ENCODE measurements at places on chromosomes 6 and 20.
A peak's percentile ranks its signal among the peaks of the same experiment; 100 is the strongest.

DNA sequence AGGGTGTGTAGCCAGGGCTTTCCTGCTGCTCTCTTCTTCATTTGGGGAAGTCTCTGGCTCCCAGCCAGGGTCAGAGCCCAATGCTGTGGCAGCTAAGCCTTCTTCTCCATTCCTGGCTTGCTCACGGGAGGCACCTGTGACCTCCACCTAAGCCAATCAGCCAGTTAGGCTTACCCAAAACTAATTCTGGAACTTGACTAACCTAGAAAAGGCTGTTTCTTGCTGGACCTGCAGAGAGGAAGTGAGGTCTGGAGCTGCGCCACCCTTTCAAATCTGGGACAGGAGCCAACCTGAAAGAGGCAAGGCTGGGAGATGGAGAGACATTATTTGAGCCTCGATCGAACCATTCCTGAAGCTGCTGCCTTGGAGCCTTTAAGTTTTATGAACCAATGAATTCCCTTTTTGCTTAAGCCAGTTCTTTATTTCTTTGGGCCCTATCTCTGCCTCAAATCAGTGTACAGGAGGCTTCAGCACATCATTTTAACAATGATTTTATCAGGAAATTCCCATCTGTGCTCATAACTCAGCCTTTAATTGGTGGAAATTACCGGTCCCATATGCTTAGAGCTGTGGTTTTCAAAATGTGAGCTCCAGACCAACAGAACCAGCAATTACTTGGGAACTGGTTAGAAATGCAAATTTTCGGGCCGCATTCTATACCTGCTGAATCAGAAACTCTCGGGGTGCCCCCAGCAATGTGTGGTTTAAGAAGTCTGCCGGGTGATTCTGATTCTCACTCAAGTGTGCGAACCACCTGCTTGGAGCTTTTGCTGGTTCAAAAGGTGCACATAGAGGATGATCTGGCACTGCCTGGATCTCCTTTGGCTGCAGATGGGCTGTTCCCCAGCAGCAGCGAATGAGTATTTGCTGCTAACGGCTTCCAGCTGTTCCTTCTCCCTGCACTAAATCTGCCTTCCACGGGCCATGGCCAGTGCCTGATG is 97.4 kb upstream of the RNF24 start:
- H3K4me1 ChIP-seq, result peaks cover 31% of the 10 kb centered on the region
- peaks cover 21% of the 10 kb centered on the region for H3K27me3 ChIP-seq
- H3K36me3 ChIP-seq, result no peaks in the 10 kb centered on the region
- peak; percentile 32 for DNase-seq

- no peaks in the 10 kb centered on the region for H3K27me3 ChIP-seq
- no peaks in the 10 kb centered on the region for H3K4me1 ChIP-seq
- no peak for DNase-seq
- H3K36me3 ChIP-seq, result no peaks in the 10 kb centered on the region
Measured at GRCh38 chr20:57409672-57410397, 18.6 kb downstream of the RBM38 start.

DNA sequence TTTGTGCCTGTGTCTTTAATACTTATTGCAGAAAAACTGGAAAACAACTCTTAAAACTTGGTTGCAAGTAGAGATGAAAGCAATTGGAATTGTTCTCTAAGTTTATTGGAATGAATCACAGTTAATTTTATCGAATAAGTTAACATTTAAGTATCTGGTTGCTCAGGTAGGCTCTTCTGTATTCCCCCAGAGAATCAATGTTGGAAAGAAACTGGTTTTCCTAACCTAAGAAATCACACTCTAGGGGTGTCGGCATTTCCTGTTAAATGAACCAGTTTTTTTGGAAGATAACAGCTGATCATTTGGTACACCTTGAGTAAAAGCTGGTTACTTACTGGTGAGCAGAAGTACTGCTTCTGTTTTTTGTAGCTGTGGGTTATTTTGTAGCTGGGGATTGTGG is 5.2 kb downstream of the TFAP2C start:
- H3K27ac ChIP-seq, result no peak overlapping the region
- H3K4me3 ChIP-seq, result no peak overlapping the region
- H3K36me3 ChIP-seq, result no peaks in the 10 kb centered on the region
- no peaks in the 10 kb centered on the region for H3K4me1 ChIP-seq
- no peak for DNase-seq

- H3K27ac ChIP-seq, result no peak overlapping the region
- H3K36me3 ChIP-seq, result no peaks in the 10 kb centered on the region
- H3K4me1 ChIP-seq, result peaks cover 16% of the 10 kb centered on the region
Measured at GRCh38 chr6:113805173-113805790, 51.9 kb upstream of the MARCKS start.

GRCh38 chr6:40281402-40281801 is 305.8 kb downstream of the LRFN2 start:
- H3K27ac ChIP-seq, result no peak overlapping the region
- H3K4me3 ChIP-seq, result no peak overlapping the region
- no peaks in the 10 kb centered on the region for H3K4me1 ChIP-seq
- peaks cover 26% of the 10 kb centered on the region for H3K27me3 ChIP-seq
- no peaks in the 10 kb centered on the region for H3K36me3 ChIP-seq

DNA sequence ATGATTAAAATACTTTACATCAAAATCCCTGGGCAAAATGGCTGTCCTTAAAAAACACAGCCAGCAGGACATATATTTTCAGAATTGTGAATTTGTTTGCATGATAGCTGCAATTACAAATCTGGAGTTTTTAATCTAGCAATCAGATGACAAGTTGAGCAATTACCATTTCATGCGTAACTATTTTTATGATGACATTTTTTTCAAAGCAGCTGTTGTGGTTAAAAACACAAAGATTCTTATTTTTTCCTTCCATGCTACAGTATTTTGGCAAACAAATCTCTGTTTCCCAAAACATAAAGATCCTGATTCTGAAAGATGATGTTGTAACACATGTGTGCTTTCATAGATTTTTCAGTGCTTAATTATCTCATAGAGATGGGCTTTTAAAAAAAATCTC is 90.2 kb downstream of the PHACTR1 start:
- no peak overlapping the region for H3K4me3 ChIP-seq
- H3K27ac ChIP-seq, result no peak overlapping the region
- DNase-seq, result no peak
- H3K27me3 ChIP-seq, result peaks cover 18% of the 10 kb centered on the region

DNA sequence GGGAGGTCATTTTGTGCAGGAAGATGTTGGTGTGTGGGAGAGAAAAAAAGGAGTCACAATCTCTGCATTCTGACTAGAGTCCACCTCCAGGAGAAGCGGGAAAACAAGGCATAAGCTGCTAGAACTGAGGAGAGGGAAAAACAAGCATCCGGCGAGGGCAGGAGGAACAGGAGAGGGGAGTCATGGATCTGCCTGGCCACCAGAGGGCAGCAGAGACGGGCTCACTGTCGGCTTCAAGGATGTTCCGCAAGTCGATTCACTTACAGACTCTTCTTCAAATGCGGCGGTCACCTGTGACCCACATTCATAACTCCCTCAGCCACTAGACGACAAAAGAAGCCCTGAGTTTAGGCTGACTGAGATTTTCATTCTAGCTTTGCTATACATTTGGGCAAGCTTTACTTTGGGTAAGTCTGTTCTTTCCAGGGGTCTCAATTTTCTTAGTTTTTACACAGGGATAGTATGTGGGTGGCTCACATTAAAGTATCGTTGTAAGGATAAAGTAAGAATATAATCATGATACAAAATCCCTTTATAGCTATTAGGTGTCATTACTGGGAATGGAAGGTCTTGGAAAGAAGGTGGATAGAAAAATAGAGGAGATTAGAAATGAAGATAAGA is 6.6 kb upstream of the BTNL2 start:
- no peak overlapping the region for H3K4me3 ChIP-seq
- peaks cover 13% of the 10 kb centered on the region for H3K4me1 ChIP-seq
- no peak overlapping the region for H3K27ac ChIP-seq

DNA sequence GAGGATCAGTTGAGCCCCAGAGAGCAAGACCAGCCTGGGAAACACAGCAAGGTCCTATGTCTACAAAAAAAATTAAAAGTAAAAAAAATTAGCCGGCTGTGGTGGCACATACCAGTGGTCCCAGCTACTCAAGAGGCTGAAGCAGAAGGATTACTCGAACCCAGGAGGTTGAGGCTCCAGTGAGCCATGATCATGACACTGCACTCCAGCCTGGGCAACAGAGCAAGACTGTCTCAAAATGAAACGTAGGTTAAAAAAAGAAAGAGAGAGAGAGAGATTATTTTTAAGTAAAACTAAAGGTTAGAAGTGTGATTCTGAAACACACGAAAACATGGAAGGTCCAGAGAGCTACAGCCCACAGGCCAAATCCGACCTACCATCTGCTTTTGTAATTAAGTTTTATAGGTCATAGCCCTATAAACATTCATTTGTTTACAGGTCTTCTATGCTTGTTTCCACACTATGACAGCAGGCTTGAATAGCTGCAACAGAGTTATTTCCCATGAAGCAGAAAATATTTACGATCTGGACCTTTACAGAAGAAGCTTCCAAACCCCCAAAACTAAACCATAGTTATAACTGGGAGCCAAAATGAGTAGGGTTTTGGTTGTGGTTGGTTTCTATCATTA is 279.7 kb downstream of the GMDS start:
- peaks cover 3% of the 10 kb centered on the region for H3K36me3 ChIP-seq
- H3K4me3 ChIP-seq, result no peak overlapping the region
- peaks cover 4% of the 10 kb centered on the region for H3K4me1 ChIP-seq
- no peaks in the 10 kb centered on the region for H3K27me3 ChIP-seq
- DNase-seq, result no peak
- H3K27ac ChIP-seq, result no peak overlapping the region

DNA sequence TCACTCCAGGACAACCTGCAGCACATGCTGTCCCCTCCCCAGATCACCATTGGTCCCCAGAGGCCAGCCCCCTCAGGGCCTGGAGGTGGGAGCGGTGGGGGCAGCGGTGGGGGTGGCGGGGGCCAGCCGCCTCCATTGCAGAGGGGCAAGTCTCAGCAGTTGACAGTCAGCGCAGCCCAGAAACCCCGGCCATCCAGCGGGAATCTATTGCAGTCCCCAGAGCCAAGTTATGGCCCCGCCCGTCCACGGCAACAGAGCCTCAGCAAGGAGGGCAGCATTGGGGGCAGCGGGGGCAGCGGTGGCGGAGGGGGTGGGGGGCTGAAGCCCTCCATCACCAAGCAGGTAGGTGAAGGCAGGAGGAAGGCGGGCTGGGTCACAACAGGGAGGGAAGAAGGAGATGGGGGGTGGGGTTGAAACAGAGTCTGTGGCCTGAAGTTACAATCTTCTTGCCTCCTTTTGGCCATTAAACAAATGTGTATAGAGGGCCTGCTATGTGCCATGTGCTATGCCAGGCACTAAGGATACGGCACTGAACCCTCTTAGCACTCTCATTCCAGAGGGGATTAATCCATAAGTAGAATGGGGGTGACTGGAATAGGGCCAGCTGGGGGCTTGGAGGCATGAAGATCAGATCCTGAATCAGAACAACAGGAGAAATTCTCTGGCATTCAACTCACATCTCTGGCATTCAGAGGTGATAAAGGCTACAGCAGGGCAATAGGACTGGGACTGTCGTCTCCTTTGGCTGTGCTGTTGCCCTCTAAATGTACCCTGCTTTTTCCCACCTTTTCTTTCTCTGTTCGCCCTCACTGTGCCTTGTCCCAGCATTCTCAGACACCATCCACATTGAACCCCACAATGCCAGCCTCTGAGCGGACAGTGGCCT is 10.5 kb upstream of the ZBTB9 start:
- peaks cover 6% of the 10 kb centered on the region for H3K4me1 ChIP-seq
- peaks cover 7% of the 10 kb centered on the region for H3K36me3 ChIP-seq
- H3K4me3 ChIP-seq, result no peak overlapping the region
- no peak overlapping the region for H3K27ac ChIP-seq
- DNase-seq, result no peak

DNA sequence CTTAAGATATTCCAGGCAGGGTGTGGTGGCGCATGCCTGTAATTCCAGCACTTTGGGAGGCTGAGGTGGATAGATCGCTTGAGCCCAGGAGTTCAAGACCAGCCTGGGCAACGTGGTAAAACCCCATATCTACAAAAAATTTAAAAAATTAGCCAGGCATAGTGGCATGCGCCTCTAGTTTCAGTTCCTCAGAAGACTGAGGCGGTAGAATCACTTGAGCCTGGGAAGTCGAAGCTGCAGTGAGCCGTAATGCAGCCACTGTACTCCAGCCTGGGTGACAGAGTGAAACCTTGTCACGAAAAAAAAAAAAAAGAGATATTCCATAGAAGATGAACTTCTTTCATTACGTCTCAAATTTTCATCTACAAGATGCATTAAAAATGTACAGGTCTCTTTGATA is 46.7 kb upstream of the ISM1 start:
- DNase-seq, result no peak
- H3K36me3 ChIP-seq, result no peaks in the 10 kb centered on the region
- H3K27ac ChIP-seq, result no peak overlapping the region
- H3K4me3 ChIP-seq, result no peak overlapping the region
- H3K4me1 ChIP-seq, result no peaks in the 10 kb centered on the region
- peaks cover 22% of the 10 kb centered on the region for H3K27me3 ChIP-seq

DNA sequence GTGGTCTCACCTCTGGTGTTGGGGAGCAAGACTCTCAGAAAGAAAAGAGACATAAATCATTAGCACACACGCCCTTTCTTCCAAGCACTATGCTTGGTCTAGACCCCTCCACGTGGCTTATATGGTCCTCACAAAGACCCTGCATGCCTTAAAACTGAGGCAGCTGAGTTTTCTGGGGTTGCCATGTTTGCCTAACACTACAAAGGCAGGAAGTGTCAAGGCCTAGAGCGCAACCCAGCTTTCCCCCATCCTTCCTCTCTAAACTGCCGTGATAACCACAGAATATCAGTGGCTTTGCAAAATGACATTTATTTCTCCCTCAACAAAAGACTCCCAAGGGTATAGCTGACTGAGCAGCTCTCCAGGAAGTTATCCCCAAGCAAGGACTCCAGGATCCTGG is 146.5 kb upstream of the TOP1 start:
- no peak overlapping the region for H3K27ac ChIP-seq
- no peaks in the 10 kb centered on the region for H3K27me3 ChIP-seq
- no peak for DNase-seq
- peaks cover 15% of the 10 kb centered on the region for H3K4me1 ChIP-seq
- peaks cover 4% of the 10 kb centered on the region for H3K36me3 ChIP-seq
- H3K4me3 ChIP-seq, result no peak overlapping the region

DNA sequence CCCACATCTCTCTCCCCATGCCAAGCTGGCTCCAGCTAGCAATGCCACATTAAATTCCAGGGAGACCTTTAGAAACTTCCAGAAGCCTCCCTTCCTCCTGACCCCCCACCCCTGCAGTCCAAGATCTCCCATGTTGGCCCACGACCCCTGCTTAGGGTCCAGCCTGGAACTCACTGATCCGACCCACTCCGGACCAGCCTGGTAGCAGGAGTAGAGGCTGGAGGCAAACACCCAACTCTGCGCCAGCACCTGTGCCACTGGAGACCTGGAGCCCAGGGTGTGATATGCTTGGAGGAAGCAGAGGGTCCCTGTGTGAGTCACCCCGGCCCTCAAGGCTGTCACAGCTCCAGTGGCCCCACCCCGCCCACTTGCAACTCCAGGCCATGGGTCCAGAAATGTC is 3.3 kb upstream of the ULBP1 start:
- H3K36me3 ChIP-seq, result peaks cover 8% of the 10 kb centered on the region
- no peak overlapping the region for H3K4me3 ChIP-seq
- H3K4me1 ChIP-seq, result peaks cover 28% of the 10 kb centered on the region
- DNase-seq, result no peak
- H3K27ac ChIP-seq, result no peak overlapping the region

DNA sequence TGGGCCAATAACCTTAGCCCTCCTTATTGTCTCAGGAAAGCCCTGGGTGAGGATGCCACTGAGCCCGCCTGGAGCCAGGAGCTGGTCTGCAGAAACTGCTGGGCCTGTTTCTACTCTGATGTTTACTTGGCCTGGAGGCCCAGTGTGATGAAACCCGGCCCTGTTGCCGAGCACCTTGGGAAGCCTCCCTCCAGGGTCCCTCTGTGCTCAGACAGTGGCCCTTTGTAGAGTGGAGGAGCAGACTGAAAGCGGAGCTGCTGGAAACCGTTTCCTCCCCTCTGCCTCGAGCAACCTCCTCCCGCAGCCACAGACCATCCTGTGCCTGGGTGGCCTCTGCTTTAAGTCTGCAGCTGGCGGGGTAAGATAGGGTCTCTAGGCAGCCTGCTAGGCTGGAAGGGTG is 84.1 kb upstream of the EPB41L1 start:
- no peak for DNase-seq
- peaks cover 6% of the 10 kb centered on the region for H3K27me3 ChIP-seq
- no peak overlapping the region for H3K4me3 ChIP-seq

Data from activated T-cell treated with anti-CD3 and anti-CD28 coated beads, Interleukin-2, amount 50 U/mL, for 72 hours (primary cell).